ENCODE measurements at places on chromosomes 4 and X. TPM values are rescaled to one million over a fixed set of nuclear protein-coding genes. Genes with fewer than 3 reads are reported as not detected.

- DNase-seq, result no peak
Measured at GRCh38 chr4:124331781-124332180, 380.8 kb downstream of the ANKRD50 start.

GRCh38 chr4:104457308-104457981, 37.2 kb downstream of the CXXC4 start:
- DNase-seq, result no peak

GRCh38 chrX:110132450-110133114, 129.7 kb downstream of the TMEM164 start:
- no peak for DNase-seq

GRCh38 chr4:172869621-172870268, 298.9 kb upstream of the GALNT7 start:
- no peak for DNase-seq

- no peak for DNase-seq
Measured at GRCh38 chr4:42732776-42733175, 75.9 kb upstream of the ATP8A1 start.

DNA sequence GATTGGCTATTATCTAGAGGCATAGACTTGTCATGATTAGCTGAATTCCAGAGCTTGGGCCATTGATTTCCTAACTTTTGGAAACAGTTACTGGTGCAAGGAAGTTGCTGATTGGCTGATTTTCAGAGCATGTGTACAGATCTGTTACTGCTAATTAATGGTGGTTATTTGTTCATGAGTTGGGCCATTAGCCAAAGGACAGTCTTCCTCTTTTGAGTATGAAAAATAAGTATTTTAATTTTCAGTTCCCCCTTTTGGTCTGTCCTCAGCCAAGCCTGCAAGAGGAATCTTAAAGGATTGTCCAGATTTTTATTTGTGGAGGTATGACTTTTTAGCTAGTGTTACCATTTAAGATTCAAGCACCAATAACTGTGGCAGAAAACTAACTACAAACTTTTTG, 7.0 kb upstream of the DSPP start:
- no peak for DNase-seq

- DNase-seq, result no peak
Measured at GRCh38 chr4:52931243-52931642, 69.1 kb downstream of the RASL11B start.

- no peak for DNase-seq
Measured at GRCh38 chr4:20625426-20625825, 74.8 kb upstream of the PACRGL start.

GRCh38 chrX:51407520-51408409, 75.1 kb downstream of the NUDT10 start:
- DNase-seq, result no peak

Gene CLCN4
- 23.1 TPM for total RNA-seq

Gene OCRL
- 24.2 TPM for total RNA-seq

Gene ARHGAP4
- total RNA-seq, result 72.2 TPM

Gene PRPS2
- 6.2 TPM for total RNA-seq

Gene SPARCL1
- 3.3 TPM for total RNA-seq

Data from endothelial cell (in vitro differentiated cells).